ENCODE measurements at places on chromosomes 7 and 10.

- no peak for DNase-seq
Measured at GRCh38 chr10:97434055-97434454, 8.1 kb downstream of the PGAM1 start.

DNA sequence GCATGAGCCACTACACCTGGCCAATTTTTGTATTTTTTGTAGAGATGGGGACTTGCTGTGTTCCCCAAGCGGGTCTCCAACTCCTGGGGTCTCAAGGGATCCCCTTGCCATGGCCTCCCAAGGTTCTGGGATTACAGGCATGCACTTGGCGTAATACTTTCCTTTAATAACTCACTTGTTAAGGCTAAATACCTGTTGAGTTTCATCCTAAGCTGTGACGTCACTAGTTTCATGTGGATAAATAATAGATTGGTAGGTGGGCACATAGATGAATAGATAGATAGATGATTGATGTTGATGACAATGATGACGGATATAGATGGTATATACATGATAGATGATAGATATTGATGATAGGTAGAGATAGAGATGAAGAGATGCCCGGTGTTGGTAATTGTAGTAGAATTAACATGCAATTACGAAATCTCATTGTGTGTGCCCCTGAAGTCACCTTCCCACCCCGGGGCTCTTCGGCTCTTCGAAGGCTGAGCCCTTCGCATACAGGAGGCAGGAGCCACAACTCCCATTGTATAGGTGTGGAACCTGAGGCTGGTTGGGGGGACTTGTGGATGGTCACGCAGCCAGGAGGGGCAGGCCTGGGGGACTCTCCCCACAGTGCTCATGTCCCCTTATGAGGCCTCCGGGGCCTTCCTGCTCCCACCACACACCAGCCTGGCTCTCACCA is 2.6 kb downstream of the GRIFIN start:
- no peak for DNase-seq

DNA sequence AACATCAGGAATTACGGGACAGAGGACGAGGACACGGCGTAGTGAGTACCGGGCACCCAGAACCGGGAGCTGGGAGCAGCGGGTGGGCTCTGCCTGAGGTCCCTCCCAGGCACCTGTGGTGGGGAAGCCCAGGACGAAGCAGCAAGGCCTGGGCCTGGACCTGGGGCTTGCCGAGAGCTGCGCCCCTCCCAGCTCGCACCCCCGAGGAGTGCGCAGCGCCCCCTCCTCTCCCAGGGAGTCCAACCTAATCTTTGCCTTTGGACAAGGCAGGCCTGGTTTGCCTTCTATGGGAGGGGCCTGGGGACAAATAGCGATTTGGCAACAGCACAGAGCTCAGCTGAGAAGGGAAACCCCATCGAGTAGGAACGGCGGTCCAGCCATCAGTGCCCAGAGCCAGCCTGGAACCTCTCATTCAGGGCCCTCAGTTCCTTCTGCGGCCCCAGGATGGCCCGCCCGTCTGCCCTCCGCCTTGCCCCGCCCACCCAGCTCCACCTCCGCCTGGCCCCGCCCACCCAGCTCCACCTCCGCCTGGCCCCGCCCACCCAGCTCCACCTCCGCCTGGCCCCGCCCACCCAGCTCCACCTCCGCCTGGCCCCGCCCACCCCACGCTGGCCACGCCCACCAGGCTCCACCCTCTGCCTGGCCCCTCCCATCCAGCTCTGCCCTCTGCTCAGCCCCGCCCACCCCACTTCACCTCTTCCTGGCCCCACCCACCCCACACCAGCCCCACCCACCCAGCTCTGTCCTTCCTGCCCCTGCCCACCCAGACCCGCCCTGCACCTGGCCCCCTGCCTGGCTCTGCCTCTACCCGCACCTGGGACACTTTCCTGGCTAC is 32.5 kb upstream of the KNDC1 start:
- no peak for DNase-seq

- no peak for DNase-seq
Measured at GRCh38 chr7:159030490-159031134, 114.1 kb downstream of the VIPR2 start.

GRCh38 chr7:101017064-101017777 is 2.7 kb upstream of the MUC17 start:
- peak; percentile 73 for DNase-seq
